ENCODE measurements at places on chromosomes 3 and 15.

- no peak for DNase-seq
These were observed 41.3 kb downstream of the APBA2 start for GRCh38 chr15:28927043-28927442.

DNA sequence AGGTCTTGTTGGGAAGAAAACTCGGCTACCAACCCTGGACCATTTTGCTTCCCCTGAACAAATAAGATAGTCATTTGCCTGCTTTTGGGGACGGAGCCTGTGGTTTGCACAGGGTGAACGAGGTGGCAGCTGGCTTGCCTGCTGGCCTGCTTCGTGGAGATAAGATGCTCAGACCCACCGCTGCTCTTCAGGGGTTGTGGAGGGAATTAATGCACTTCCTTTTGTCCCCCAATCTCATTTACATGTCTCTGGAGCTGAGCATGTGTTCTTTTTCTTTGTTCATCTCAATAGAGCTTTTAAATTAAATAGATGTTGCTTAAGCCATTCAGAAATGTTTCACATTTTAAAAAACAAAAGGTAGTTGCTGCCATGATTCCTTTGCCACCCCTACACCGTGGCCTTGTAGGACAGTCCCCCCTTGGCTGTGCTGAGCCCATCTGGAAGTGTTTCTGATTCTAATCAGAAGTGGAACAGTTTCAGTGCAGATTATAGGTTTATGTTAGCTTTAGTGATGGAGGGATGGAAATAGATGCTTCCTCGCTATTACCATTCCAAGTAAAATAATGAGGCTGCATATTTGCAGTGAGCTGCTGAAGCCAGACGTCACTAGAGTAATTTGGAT, 25.6 kb downstream of the APBA2 start:
- DNase-seq = no peak

- DNase-seq = no peak
These were observed 44.1 kb upstream of the LRRC58 start for GRCh38 chr3:120393243-120393642.

DNA sequence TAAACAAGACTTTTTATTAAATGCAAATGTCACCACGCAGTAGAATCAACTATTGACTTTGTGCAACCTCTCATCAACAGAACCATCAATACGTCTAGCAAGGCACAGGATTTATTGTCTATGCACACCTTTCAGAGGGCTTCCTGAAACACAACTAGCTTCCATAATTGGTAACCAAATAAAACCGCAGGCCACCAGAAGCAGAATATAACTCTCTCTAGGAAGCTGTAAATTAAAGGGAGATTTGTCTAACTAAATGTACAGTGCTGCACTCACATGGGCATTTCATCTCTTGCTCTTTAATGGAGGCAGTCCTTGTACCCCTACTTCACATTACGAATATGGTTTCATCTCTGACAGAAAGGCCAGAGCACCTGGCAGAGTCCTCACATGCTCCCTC, 93.0 kb downstream of the FHIT start:
- DNase-seq = no peak

DNA sequence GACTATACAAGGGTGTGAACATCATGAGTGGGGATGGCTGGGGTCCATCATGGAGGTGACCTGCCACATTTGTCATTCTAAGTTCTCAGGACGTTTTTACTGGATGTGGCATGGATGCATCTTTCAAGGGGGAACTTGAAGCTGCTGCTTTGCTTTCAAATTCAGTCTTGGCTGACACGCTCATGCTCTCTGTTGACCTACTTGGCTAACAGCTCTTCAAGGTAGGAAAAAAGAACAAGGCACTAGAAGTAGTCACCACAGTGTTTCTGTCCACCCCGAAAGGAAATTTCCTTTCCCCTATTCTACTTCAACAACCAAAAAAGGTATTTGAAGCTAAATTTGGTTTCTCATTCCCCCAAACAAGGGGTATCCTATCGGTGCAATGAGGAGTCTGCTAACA, 15.0 kb downstream of the STIMATE start:
- DNase-seq = no peak

DNA sequence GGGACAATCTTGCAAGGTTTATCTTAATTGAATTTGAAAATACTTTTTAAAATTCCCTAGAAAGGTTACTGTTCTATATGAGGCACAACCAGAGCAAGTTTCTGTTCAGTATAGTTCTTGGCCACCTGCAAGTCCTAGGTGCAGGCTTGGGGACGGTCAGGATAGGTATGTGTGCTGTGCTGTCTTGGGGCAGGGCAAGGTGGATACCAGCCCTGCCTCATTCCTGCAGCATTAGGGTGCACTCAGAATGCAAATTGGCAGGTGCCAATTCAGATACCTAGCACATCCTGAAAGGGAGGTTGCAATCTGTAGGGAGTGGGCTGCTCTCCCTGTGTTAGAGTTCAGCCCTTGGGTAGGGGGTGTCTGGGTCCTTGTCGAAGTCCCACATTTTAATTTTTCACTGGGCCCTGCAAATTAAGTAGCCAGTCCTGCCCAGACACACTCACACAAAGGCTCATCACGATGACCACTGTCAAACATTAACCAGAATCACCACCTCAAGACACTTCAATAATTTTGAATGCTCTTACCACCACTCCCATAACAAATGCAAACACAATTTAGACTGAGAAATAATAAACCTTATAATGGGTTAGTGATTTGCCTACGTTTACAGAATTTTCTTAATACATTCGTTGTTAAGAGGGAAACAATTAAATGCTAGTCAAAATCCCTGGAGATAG, 838.0 kb upstream of the NR2F2 start:
- DNase-seq = no peak

DNA sequence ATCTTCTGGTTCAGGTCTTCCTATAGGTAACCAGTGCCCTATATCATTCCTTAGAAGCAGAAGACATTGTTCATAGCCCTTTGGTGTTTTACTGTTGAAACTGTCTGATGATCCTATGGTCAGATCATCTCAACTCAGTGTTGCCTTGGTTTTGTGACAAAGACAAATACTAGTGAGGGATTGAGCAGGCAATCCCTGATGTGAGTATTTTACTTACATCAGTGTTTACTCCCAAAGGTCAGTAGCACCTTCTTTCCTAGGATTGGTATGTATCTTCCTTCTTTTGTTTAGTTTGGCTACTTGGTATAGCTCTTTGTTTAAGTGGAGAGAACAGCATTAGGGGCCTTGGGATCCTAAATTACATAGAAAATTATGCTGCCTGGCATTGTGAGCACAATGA, 41.1 kb downstream of the BBS4 start:
- no peak for DNase-seq

- DNase-seq = no peak
These were observed 317.5 kb upstream of the SGO1 start for GRCh38 chr3:20503394-20504082.

DNA sequence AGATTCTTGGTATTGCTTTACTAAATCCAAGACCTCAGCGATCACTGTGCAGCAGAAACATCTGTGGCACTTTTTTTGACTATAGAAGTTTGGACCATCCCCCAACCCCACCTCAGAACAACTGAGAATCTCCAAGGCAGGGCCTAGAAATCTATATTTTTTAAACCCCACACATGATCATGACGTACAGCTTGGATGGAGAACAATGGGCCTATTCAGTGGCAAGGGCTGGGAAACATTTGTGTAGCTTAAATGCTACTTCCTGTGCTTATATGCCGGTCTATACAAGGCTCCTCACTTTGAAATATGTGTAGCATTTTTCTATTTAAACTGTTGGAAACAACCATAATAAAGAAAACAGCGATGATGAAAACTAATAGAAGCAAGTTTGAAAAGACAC, 55.1 kb upstream of the SPRED1 start:
- DNase-seq = no peak

DNA sequence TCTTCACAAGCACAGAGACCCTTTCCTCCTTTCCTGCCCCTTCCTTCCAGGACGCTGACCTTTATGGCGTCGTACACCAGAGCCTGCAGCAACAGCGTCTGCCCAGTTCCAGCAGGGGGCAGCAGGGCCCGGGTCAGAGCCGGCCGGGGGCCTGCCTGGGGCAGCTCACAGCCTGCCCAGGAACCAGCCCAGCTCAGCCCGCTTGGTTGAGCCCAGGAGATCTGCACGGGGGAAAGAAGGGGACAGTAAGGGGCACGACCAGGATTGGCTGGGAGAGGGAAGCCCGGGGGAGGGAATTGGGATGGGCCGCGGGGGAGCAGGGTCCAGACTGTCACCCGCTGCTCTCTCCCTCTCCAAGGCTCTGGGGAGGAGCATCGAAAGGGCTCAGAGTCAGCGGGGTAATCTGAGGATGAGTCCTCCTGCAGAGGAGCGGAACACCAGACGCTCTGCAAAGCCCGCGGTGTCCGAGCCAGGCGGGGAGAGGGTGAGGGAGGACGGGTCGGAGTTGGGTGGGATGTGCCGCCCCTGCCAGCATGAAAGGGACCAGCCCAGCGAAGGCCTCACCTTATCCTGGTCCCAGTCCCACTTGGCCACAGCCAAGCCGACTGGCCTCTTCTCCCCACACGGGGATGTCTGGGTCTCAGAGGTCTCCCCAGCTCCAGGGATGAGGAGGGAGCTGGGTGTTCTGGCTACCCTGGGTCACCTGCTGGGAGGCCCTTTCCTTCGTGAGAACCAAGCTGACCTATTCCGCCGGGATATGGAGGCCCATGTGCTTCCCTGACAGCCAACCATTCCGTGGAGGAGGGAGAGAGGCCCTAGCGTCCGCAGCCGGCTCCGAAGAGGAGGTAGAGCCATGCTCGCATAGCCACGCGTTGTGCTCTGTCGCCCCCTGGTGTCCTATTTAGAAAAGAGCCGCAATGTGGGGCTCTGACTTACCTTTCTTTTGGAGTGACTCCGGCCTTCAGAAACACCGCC, 7.4 kb upstream of the IGDCC3 start:
- peak; percentile 79 for DNase-seq

DNA sequence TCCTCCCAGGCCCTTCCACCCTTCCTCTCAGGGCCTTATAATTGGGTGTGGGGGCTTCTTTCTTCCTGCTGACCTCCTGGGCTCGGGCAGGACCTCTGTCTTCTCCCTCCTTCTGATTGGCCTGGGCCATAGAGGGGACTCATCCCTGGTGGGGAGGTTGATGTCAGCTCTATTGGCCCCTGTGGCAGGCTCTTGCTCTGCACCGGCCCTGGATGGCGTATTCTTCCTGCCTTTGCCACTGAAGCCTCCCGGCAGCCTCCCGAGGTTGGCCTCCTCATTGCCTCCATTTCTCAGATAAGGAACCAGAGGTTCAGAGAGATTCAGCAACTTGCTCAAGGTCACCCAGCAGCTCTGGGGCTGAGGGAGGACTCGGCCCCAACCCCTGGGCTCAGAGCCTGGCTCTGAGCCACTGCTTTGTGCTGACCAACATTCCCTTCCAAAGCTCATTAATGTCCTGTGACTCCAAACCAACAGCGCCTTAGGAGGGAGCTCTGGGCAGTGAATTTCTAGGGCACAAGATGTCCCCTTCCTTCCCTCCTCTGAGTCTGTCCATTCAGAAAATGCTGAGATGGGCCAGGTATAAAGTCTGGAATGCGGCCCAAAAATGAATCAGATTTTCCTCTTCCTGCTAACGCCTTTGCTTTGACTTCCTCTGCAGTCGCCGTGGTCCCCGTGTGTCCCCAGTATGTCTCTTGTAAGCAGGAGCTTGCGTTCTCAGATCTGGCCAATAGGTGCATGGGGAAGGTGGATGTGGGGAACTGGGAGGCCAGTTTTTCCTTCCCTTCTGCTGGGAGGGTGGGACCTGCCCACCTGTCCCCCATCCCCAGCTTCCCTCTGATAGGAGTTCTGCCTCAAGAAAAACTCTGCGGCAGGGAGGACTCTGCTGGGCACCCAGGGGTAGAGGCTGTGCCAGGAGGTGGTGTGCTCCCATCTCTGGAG, 74.2 kb downstream of the HMCES start:
- DNase-seq = no peak

DNA sequence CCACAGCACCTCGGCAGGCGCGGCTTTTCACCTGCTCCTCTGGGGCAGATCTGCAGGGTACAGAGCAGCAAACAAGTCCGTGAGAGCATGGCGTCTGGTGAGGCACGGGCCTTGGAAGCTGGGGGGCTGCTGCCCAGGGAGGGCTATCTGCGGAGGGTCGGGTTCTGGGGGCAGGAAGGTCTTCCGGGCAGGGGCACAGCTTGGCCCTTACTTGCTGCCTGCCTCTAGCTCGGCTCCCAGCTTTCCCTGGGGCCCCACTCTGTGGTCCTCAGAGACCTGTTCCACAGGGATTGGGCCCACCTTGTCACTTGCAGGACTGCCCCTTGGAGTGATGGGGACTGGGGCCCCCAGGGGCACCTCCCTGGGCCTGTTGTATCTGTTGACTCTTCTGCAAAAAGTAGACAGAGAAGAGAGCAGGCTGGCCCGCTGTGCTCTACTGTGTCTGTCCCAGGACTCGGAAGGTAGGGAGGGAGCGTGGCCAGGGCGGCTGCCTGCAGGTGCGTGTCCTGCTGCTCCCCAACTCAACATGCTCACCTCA, 84.1 kb downstream of the TBC1D2B start:
- DNase-seq = no peak

DNA sequence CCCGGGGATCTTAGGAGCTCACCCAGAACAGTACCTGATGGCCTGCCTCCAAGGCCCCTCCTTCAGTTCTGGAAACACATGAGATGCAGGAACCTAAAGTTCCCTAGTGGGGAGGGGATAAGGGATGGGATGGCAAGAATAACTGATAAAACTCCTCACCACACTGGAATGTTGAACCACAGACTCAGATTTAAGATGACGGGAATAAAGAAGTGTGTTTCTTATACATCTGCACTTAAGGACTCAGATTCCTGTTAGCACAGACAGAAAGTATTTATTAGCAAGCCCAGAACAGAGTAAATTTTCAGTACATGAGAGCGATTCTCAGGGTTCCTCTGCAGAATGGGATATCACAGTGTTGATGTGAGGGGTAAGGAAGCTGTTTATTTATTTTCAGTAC, 245.2 kb downstream of the TLE3 start:
- DNase-seq = no peak

GRCh38 chr15:64501396-64501715, 41.0 kb downstream of the ZNF609 start:
- DNase-seq = no peak

DNA sequence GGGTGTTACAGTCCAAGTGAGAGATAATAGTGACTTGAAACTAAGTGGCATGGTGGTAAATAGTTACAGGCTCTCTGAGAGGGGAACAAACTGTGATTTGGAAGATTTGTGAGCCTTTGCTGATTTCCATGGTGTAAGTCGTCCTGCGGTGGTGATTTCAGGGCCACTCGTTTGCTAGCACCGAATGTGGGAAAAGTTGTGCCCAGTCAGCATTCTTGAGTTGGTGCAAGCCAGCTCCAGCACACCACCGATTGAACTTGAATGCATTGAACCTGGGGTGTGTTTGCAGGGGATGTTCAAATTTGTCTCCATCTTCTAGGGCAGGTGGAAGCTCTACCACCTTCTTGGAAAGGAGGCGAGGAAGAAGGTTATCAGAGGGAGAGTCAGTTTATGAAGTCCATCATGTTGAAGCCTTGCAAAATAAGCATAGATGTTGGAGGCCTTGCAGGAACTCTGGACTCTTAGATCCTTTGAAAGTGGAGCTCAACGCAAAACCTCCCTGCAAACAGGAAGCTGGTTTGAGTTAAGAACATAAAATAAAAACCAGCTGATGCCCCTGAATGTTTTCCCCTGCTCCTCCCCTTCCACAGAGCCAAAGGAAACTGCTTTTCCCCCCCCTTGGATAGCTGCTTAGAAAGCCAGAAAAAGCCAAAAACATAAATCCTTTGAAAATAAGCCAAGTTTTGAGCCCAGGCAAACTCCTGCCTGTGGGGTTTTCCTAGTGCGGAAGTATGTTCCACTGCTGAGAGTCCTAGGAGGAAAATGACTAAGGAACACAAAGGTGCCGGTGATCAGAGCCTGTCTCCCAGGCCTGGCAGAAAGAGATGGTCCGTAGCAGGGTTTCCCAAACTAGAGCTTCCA, 21.9 kb downstream of the MAPKBP1 start:
- no peak for DNase-seq
